ENCODE measurements at places on chromosomes 12 and 14. TPM values are rescaled to one million over a fixed set of nuclear protein-coding genes. Genes with fewer than 3 reads are reported as not detected.

Gene ATF7
- 9.0 TPM for total RNA-seq

DNA sequence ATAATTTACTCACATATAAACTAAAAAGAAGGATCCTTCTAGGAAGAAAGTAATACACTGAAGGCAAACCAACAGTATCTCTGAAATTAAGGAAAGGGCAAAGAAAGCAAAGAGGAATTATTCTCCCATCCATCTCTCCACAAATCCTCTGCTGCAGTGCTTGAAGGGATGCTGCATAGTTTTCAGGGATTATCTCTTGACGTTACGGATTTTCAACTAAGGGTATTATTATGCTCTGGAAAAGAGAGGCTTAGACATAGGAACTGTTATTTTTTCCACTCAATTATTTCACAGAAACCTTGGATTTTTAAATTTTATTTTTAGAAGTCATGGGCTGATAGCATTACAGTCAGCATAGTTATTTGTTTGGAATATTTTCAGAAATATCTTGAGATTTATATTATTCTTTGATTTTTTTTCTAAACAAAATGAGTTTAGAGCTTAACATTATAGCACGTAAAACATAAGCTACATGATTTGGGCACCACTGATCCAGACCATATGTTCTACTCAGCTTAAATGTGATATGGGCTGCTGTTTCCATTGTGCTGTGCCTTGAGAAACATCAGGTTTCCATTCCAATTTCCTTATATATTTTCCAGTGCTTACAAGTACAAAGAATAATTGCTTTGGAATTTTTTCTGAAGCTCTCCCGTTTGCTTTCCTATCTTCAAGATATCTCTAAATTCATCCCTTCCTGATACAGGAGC is 57.9 kb upstream of the DCN start:
- H3K36me3 ChIP-seq: no peaks in the 10 kb centered on the region
- no peaks in the 10 kb centered on the region for H3K27me3 ChIP-seq
- no peaks in the 10 kb centered on the region for H3K4me1 ChIP-seq

DNA sequence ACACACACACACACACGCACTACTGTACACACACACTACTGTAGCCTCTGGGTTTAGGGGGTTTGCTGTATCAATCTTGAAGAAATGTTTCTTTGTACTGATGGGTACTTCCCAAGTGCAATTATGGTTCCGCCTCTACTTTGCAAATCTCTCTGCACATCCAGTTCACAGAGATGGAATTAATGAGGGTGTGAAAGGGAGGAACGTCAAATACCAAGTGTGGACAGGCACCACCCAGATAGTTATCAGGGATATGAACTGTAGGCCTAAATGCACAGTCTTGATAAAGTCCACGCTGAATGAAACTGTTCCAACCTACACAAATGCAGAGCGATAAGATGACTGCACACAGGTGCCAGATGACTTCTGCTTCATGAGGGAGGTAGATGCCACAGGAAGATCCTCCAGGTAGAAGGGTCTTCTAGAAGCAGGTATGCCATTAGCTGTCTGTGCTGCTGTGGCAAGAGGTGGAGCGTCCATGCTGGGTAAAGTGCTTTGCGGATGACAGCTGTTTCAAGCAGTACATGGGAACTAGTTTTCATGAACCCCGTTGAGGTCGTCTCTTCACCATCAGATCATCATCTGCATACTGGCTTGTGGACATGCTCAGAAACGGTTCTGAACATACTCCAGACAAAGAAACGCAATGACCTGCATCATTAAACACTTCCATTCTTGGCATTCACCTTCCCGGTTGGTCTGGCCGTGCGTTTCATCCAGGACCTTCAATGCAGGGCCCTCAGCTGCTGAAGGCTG is 314.3 kb upstream of the RTL1 start:
- no peak overlapping the region for H3K4me3 ChIP-seq
- no peaks in the 10 kb centered on the region for H3K4me1 ChIP-seq
- DNase-seq: no peak
- no peaks in the 10 kb centered on the region for H3K27me3 ChIP-seq
- H3K27ac ChIP-seq: no peak overlapping the region

DNA sequence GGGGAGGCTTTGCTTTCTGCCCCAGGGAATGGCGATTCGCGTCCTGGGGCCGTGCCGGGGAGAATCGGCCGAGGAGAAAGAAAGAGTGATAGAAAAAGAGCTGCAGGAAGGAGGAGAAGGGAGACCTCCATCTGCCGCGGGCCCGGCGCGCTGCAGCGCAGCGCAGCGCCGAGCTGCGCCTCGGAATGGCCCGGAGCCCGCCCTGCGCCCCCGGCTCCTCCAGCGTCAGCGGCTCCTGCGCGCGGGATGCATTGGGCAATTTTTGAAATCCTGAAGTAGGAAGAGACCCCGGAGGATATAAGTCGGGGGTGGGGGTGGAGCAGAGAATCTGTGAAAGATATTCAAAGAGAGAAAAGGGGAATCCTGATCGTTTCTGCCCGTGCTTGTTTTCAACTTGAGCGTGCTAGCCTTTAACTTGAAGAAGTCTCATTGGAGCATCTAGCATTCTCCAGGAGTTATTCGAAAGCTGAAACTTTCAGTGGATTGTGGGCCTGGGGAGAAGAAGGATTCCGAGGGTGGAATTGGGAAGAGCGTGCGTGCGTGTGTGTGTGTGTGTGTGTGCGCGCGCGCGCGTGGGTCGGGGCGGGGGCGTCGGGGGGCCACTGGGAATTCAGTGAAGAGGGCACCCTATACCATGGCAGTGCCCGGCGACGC is 441 bp downstream of the PDE3A start:
- peaks cover 28% of the 10 kb centered on the region for H3K4me1 ChIP-seq
- DNase-seq: no peak
- H3K36me3 ChIP-seq: no peaks in the 10 kb centered on the region
- peak overlapping the region; percentile 71 for H3K4me3 ChIP-seq
- no peaks in the 10 kb centered on the region for H3K27me3 ChIP-seq

DNA sequence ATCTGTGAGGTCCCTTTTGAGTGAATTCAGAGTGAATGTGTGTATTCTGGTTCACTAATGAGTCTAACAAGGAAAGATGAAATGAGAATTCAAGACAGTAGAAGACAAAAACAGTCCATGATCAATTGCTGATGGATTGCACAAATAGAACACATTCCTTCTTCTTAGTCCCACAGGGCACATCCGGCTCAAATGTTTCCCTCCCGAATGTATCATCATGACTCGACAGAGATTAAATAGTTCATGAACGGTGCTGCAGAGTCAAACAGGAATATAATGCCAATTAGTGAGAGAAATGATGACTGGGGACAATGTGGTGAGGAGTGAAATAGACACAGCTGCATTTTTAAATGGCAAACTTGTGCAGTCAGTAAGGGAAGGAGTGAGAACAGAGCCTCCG is 11.5 kb upstream of the SFSWAP start:
- H3K27ac ChIP-seq: no peak overlapping the region
- no peaks in the 10 kb centered on the region for H3K27me3 ChIP-seq
- H3K36me3 ChIP-seq: no peaks in the 10 kb centered on the region

GRCh38 chr12:11812586-11813437 is 163.3 kb downstream of the ETV6 start:
- peak; percentile 71 for DNase-seq
- peak overlapping the region; percentile 67 for H3K27ac ChIP-seq
- no peaks in the 10 kb centered on the region for H3K36me3 ChIP-seq
- peak overlapping the region; percentile 27 for H3K4me3 ChIP-seq
- no peaks in the 10 kb centered on the region for H3K27me3 ChIP-seq
- peaks cover 56% of the 10 kb centered on the region for H3K4me1 ChIP-seq

Gene GARIN6
- total RNA-seq: not detected

DNA sequence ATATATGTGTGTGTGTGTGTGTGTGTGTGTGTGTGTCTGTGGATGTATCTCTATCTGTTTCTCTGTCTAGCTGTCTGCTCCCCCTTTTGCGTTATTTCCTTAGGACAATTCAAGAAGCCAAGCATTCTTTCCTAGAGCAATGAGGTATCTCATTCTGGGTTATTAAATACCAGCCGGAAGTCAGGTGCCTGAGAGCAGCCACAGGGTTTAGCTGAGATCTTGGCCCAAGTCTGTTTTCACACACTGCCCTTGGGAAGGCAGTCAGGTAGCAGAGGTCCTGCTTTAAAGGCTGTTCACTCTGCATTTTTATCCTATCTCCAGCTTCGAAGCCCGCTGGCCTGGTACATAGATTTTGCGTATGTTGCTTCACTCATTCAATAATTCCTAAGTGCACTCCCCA is 76.8 kb downstream of the TSPAN9 start:
- no peaks in the 10 kb centered on the region for H3K27me3 ChIP-seq
- no peak overlapping the region for H3K4me3 ChIP-seq
- no peak overlapping the region for H3K27ac ChIP-seq
- H3K36me3 ChIP-seq: no peaks in the 10 kb centered on the region

Gene FSCB
- total RNA-seq: not detected

Gene PLEKHG7
- total RNA-seq: 2.7 TPM

DNA sequence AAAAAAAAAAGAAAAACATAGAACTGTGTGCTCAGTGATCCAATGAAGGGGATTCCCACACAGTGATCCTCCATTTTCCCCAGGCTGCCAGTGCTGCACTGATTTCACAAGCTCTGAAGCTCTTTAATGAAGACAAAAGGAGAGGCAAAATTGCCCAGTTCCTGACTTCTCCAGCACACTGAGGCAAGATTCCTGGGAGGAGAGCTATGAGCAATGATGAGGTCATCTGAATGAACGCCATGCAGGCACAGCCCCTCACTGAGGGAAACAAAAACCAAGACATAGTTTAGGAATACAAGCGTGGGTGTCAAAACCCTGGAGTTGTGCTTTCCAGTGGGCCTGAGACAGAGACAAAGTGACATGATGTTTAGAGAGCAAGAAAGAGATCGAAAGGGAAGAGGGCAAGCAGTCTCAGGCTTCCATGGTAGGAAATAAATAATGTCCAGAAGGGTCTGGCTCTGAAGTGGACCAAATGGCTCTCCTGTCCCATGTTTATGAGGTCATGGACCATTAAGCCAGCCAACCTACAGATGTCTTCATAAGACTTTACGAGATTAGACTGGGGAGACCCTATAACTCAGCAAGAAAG is 40.9 kb upstream of the SMUG1 start:
- no peaks in the 10 kb centered on the region for H3K27me3 ChIP-seq
- H3K27ac ChIP-seq: peak overlapping the region; percentile 63
- no peaks in the 10 kb centered on the region for H3K36me3 ChIP-seq
- H3K4me3 ChIP-seq: no peak overlapping the region

All from stomach (tissue), 19 donors.